Thoracic aorta (tissue), 2 donors: ENCODE measurements at places on chromosomes 3 and 15.

DNA sequence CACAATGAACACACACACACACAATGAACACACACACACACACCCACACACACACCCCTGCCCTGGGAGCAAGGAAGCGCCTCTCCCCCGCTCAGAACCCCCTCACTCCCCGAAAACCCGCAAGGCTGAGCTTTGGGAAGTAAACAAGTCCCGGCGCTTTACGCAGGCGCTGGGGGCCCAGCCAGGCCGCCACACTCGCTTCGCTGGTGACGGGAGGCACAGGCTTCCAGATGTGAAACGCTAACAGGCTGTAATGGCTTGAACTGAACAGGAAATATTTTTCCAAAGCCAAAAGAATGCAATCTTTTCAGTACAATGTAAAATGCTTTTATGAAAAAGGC lies 122.7 kb upstream of the IGF1R start:
- no peak for DNase-seq

GRCh38 chr3:8464668-8465067 lies 37.0 kb upstream of the LMCD1 start:
- DNase-seq: no peak

DNA sequence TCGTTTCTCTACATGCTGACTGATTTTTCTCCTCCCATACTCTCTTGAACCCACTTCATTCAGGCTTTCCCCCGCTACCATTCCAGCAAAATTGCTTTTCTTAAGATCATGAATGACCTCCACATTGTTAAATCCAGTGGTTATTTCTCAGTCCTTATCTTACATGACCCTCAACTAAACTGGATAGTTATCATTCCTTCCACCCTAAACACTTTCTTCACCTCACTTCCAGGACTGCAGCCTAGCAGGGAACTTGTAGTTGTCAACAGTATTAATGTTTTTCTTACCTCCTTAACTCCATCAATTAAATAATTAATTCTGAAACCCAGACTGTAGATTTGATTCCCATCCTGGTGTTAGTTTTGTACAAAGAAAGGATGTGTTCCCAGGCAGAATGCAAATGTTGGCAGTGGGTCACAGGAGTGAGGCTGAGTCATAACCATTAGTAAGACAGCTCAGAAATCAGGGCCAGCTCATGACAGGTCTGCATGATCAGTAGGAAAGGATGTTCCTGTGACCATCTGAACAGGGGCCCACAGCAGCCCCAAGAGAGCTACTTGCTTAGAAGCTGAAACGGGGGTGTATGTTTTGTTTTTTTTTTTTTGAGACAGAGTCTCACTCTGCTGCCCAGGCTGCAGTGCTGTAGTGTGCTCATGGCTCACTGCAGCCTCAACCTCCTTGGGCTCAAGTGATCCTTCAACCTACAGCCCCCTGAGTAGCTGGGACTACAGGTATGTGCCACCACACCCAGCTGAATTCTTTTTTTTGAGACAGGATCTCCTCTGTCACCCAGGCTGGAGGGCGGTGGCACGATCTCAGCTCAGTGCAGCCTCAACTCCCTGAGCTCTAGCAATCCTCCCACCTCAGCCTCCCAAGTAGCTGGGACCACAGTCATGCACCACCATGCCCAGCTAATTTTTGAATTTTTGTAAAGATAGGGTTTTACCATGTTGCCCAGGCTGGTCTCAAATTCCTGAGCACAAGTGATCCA lies 9.1 kb downstream of the BCL2L10 start:
- peak; percentile 50 for DNase-seq

DNA sequence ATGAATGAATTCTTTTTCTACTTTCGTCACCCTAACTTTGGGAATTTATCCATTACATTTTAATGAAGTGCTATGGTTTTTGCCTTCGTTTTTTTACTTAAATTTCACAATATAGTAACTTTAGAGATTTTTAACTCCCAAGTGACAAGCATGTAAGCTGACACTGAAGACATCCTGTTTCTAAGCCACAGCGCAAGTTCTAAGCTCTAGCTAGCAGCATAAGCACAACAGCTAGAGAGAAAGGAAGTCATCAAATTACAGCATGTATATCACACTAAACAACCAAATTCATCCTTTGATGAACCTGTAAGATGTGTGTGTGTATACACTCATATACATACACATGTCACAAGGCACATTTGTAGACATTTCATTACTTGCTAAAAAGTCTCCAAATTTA lies 119.3 kb downstream of the P3H2 start:
- no peak for DNase-seq

DNA sequence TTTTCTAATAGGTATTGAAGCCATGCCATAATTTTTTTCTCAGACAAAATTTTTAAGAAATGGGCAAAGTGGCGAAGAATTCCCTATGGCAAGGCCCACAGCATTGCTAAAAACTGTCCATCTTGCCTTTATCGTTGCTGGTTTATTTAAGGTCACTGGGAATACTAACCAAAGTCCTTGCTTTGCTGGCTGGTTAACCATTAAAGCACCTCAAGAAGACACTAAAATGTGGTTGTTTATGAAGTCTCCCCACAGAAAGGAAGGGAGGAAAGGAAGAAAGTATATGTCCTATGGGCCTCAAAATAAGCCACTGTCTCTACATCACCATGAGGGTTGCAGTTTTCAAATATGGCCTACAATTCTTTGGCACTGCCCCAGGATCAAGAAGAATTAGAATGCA lies 13.2 kb downstream of the SH3BP5 start:
- no peak for DNase-seq

- DNase-seq: no peak
Measured at GRCh38 chr15:66875588-66876420, 173.8 kb downstream of the SMAD6 start.

- no peak for DNase-seq
Measured at GRCh38 chr3:141456301-141456625, 30.6 kb upstream of the RASA2 start.

- DNase-seq: no peak
Measured at GRCh38 chr3:83482402-83483070, 1476.3 kb upstream of the CADM2 start.

DNA sequence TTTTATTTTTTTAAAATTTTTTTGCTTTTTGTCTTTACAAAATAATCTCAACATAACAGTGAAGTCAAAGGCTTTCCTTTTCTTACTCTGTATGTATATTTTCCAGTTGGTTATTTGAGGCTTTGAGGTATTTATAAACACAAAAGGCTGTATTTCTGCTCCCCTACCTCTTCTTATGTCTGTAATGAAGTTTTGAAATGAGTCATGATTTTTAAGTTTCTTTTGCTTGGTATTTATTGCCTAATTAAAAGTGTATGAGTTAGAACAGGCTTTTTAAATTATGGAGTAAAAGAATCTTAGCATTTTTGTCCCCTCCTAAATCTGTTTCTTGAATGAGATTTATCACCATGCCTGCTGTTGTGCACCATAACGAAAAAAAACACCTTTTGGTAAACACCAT lies 66.0 kb downstream of the DCUN1D1 start:
- DNase-seq: no peak

- no peak for DNase-seq
Measured at GRCh38 chr3:171192176-171192854, 165.8 kb upstream of the SLC2A2 start.

GRCh38 chr3:79467721-79468120 lies 300.1 kb downstream of the ROBO1 start:
- no peak for DNase-seq

- no peak for DNase-seq
Measured at GRCh38 chr3:43328653-43329052, 42.3 kb downstream of the SNRK start.

DNA sequence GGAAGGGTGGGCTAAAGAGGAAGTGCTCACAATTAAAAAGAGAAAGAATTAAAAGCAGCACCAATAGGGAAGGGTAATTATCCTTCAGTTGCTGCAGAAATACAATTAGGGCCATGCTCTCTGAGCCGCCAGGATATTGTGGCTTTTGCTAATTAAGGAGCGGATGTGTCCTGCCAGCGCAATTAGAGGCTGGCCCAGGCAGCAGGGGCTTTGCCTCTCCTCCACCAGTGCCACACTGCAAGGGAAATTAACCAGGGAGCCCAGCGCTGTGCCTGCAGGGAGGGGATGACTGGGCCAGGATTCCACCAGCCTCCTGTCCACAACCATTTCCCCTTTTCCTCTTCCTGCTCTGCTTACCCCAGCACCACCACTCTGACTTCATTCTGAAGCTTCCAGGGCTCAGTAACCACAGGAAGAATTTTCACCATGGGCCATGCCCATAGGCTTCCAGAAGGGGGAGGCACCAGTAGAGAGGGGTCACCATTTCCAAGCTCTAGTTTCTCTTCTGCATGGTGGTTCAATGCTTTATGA lies 10.4 kb upstream of the AEN start:
- no peak for DNase-seq

DNA sequence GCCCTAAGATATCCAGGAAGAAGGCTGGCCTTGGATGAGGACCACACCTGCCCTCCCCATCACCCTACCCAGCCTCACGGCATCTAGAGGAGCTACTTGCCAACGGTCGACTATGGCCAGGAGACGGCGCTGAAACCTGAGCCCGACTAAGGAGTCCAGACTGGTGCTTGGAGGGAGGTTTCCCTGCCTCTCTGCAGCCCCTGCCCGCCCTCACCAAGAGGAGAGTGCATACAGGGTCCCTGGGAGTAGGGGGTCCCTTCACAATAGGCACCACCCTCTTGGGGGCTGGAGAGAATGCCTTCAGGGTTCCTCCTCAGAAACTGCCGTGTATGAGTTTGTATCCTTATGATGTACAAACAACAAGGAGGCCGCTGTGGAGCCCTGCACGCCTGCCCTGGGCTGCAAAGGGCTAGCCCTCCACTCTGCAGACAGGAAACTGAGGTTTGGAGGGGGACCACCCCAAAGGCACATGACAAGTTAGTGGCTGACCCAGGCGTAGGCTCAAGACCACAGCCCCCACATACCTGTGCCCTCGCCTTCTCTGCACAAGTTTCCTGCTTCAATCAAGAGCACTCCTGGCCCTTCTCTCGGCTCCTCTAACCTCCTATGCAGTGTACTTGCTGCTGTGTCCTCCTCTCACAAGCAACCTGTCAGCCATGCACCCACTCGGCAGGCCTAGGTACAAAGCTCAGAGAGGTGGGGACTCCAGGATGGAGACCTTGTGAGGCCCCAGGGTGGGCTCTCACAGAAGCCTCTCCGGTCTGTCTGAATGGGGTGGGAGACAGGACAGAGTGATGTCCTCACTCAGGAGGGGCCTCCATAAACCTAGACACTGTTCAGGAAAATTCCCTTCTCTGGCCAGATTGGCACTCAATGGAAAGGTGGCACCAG lies 7.4 kb downstream of the KLF15 start:
- no peak for DNase-seq

DNA sequence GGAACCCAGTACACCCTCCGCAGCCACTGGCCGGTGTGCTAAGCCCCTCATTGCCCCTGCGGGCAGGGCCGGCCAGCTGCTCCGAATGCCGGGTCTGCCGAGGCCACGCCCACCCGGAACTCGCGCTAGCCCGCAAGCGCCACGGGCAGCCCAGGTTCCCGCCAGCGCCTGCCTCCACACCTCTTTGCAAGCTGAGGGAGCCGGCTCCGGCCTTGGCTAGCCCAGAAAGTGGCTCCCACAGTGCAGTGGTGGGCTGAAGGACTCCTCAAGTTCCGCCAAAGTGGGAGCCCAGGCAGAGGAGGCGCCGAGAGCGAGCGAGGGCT lies 81.4 kb upstream of the BCHE start:
- DNase-seq: no peak

- DNase-seq: no peak
Measured at GRCh38 chr15:44775953-44776352, 39.6 kb downstream of the TRIM69 start.

DNA sequence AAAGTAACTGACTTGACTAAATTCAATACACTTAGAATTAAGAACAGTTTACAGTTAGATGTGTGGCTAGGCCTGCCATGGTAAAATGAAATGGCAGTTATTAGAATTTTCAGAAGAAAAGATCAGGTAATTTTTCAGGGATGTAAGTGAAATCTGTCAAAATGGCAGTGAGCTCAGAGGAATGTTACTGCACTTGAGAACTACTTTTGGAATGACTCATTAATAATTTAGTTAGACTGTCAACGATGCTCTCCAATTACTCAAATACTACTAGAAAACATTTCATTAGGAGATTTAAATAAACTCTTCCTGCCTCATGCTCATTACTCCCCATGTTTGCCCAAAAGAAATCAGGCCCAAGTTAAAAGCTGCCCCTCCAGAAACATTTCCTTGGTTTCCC lies 84.4 kb downstream of the RFTN1 start:
- no peak for DNase-seq

DNA sequence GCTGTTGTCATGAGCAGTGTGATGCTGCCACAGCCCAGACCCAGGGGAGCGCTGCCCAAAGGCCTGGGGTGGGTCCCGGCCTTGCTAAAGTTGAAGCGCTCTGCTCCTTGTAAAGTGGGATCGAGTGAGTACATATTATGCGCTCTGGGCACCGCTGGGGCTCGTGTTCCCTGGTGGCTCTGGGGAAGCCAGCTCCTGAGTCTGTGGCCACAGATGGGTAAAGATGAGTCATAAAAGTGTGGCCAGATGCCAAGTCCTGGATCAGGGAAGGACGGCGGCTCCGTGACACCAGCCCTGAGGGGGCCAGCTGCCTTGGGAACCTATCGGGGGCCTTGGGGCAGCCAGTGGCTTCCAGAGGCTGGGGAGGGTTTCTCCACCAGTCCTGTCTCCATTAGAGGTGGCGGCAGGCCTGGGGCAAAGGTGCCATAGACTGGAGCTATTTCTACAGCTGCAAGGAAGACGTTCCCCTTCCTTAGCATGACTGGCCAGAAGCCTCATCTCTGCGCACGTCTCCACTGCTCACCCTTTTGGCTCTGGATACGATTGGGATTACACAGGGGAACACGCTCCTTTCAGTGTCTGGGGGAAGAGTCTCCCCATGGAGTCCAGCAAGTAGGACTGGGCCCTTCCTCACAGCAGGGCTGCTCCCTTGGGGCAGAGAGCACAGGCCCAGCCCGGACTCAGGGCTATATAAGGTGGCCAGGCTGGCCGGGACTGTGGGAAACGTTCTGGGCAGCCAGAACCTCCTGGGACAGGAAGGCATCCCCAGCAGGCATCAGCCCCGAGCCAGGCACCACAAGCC lies 1.2 kb upstream of the ITIH4 start:
- peak; percentile 70 for DNase-seq

- no peak for DNase-seq
Measured at GRCh38 chr3:2774481-2775249, 335.5 kb downstream of the IL5RA start.

DNA sequence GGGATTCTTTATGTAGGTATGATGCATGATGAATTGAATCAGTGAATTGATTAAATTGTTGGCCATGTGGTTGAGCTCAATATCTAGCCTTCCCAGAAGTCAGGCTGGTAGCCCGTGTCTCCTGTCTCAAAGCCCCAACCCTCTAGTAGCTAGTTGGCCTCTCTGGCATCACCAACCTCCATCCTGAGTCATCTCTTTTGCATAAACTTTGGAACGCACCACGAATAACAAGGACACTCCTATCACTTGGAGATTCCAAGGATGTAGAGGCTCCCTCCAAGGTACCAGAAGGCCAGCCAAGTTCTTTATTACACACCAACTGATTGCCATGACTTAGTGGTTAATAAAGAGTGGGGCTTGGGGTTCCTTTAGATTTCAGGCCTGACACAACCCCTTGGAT lies 148.4 kb downstream of the APBA2 start:
- DNase-seq: no peak

DNA sequence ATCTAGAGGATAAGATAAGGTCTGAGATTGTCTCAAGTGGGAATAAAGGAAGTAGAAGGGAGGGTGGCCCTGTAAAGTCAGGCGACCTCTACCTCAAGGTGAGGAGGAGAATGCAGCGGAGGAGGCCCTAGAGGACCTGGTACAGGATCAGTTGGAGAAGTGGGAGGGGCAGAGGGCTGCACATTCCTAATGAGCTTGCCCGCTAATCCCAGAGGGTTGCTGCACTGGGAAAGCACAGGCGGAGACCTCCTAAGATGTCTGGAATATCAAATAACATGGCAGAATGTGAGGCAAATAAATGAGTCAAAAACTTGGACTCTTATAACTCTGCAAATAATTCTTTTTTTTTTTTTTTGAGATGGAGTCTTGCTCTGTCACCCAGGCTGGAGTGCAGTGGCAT lies 30.2 kb upstream of the VPS8 start:
- DNase-seq: no peak
